ENCODE measurements at places on chromosomes 2 and 18.

DNA sequence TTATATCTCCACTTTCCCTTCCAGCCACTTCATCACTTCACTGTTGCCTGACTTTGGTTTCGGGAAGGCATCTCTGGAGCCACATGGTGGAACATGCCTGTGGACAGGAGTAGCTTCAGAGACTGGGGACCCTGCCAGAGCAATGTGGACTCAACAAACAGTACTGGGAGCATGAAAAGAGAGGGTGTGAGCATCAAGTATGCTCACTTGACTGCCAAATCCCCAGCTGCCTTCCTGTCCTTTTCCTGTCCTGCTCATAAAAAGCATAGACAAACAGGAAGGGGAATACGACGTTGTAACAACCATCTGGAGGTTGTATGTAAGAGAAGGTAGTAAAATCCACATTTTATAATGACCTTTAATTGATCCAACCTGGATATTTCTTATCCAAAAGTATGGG lies 61.3 kb upstream of the CSRNP3 start:
- no peak for DNase-seq

GRCh38 chr2:128589681-128590080 lies 271.0 kb upstream of the HS6ST1 start:
- no peak for DNase-seq

DNA sequence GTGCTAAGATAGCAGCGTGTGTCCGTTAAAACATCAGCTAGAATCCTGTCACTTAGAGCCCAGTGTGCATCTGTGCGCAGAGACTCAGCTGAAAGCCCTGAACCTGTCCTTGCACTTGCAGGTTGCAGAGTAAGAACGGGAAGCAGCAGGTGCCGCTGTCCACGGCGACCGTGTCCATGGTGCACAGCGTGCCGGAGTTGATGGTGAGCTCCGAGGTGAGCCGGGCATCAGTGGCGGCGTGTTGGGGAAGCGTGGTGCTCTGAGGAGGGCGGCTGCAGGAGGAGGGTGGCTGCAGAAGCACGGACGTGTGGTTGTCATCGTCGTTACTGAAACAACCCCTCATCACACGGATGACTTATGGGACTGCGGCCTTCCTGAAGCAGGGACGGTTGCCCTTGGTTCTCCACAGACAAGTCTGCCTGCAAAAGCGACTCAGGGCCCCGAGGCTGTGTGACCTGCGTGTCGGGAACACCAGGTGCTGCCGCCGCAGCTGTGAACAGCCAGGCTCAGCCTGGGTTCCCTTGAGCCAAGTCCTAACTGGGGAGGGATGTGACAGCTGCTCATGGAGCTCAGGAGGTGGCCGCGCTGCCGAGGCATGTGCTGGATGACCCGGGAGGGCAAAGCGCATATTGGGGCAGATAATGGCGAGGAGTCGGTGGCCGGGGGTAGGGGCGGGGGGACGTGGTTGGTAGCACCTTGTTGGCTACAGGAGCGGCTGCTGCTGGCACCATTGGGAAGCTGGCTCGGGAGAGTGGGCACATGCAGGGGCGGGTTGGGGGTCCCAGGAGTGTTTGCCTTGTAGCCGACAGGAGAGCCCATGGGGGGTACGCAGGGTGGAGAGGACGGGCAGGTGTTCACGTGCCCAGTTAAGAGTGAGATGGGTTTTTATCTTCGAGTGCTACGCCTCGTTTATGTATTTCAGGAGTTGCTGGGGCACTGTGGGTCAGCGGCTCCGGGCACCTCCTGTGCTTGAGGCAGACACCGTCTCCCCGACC lies 16.6 kb downstream of the CTDP1 start:
- no peak for DNase-seq

DNA sequence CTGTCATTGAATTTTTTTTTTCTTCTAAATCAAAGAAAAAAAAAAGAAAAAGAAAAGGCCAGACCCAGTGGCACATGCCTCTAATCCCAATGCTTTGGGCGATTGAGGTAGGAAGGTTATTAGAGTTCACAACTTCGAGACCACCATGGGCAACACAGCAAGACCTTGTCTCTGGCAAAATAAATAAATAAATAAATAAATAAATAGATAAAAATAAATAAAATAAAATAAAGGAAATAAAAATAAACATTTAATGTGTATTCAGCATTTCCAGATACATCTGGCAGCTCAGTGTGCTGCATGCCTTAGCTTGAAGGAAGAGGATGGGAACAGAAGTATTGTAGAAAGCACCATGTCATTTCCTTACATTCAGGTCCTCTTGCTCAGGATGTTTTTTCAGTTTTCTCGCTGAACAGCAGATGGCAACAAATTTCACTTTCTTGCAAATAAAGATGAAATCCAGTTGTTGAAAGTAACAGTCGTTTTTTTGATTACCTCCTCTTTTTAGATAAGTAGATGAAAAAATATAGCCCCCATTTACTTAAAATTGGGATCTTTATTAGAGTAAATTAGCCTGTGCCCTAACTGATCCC lies 25.7 kb upstream of the FAM178B start:
- no peak for DNase-seq

DNA sequence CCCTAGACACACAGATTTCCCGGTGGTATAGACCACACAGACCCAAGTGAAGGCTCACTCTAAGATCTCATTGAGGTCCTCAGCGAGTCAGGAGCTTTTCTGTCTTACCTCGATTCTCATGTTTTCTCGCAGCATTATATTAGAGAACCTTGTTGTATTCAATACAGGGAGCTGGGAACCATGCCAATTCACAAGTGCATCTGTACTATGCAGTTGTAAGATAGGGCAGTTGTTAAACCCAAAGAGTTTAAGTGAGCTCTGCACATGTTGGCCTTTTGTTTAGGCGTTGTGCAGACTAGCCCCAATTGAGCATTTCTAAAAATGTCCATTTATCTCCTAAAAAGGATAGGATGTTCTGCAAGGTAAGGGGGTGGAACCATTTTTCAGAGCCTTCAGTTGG lies 59.6 kb downstream of the FEZ2 start:
- DNase-seq: no peak

DNA sequence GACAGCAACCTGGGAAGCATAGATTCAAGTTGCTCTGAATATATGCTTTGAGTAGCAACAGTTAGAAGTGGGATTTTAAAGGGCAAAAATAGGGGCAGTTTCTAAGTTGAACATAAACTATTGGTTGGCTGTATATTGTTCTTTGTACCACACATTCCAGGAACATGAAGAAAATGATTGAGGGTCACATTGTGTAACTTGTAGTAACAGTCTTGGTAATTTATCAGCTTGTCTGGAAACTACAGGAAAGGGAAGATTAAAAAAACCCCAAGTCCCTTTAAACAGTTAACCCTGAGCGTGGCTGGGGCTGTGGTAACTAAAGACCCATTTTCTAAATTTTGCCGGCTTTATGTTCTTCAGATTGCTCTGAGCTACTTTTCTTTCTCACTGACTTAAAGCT lies 7.4 kb downstream of the PLEKHB2 start:
- DNase-seq: no peak

GRCh38 chr2:167703441-167703840 lies 544.0 kb downstream of the STK39 start:
- no peak for DNase-seq

DNA sequence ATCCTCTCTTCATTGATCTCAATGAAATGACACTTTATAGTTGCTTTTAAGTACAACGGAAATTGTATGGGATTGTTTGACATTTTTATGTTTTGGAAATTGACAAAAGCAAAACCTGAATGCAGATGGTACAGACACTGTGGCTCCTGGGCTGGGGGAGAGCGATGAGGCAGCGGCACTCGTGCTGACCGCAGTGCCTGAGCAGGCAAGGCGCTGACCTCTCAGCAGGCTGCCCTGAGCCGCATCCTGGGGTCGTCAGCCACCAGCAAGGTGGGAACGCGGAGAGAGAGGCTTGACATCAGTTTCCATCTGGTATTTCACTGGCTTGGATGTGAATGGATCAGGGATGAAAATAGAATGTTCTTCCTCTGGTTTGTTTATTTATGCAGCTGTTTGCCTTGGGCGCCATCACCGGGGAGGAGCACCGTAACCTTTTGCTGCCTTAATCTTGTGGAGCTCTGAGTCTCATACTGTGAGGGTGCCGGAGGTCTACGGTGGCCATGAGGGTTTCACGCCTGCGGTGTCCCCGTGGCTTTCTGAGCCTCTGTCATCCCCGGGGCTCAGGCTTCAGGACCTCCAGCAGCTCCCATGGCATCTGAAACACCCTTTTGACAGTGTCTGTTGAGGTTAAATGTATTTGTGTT lies 94.8 kb upstream of the TPO start:
- DNase-seq: no peak

DNA sequence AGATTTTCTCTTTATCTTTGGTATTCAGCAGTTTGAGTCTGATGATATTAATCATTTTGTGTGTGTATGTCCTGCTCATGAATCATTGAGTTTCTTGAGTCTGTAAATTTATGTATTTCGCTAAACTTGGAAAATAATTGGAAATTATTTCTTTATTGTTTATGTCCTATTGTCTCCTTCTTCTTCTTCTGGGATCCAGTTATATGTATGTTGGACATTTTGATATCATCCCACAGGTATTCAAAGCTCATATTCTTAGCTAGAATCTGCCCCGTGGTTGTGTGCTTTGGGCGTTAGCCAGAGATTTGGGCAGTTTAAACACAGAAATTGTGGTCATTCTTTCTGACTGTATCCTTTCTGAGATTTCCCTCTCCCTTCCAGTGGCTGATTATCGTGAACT lies 243.0 kb upstream of the SPRED2 start:
- DNase-seq: no peak

- no peak for DNase-seq
Observed at GRCh38 chr2:237977380-237977779, 10.6 kb downstream of the UBE2F start.

DNA sequence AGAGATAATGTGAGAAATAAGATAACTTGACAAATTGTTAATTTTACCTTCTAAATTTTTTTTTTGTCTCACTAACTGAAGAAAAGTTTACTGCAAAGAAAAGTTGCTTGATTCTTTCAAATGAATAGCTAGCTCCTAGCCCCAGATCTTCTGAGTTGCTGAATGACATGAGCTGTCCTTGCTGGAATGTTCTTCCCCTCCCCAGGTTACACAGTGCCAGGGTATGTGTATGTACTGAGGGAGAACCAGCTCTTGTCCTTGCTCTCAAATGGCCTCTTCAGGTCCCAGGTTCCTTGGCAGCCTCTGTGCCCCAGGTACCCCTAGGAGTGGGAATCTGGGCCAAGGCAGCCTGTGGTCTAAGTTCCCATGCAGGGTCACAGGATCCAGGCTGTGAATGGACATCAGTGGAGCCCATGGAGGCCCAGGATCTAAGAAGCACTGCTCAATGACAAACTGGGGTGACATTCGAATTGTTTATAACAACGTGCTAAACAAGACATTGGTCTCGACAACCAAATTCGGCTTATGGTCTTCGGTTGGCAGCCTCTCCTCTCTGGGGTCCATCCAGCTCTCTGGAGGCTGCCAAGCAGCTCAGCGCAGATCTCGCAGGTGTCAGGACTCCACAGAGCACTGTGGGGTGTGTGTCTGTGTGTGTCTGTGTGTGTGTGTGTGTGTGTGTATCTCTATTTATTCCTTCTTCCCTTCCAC lies 17.1 kb upstream of the INO80C start:
- DNase-seq: no peak

GRCh38 chr2:233234264-233234663 lies 17.2 kb upstream of the ATG16L1 start:
- no peak for DNase-seq

- no peak for DNase-seq
Observed at GRCh38 chr2:1791685-1792435, 47.5 kb upstream of the PXDN start.

DNA sequence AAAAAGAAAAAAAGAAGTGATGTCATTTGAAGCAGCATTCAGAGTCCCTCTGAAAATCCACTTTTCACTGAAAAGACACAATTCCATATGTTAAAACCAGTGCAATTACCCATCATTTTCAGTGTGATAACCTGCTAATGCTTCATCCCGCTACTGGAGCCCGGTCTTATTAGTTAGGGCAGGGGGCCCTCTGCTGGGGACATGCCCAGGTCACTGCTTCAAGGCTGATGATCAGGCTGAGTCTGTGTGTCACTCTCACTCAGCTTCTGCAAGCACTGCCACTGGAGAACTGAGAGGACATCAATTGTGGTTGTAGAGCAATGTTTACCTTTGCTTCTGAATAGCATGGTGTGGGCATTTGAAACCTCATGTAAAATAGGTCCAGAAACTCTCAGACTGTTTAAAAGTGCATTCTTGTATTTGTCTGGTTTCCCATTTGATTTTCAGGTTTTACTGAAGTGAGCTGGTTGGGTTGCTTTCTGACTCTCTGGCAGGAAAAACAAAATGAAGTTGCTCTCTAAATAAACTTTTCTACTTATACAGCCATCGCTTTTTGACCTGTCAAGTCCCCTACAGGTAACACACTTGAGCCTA lies 49.2 kb upstream of the NXPH2 start:
- no peak for DNase-seq

All from hypothalamus (tissue), 51 donors.